Prostate gland (tissue), 2 donors: ENCODE measurements at places on chromosomes 2 and 18.

GRCh38 chr18:52971097-52971496 lies 631.1 kb downstream of the DCC start:
- DNase-seq = no peak

GRCh38 chr18:3914833-3915610 lies 465.1 kb downstream of the TGIF1 start:
- no peak for DNase-seq

- DNase-seq = no peak
Observed at GRCh38 chr2:28435814-28436351, 43.2 kb downstream of the FOSL2 start.

GRCh38 chr2:128495996-128496547 lies 177.4 kb upstream of the HS6ST1 start:
- no peak for DNase-seq

DNA sequence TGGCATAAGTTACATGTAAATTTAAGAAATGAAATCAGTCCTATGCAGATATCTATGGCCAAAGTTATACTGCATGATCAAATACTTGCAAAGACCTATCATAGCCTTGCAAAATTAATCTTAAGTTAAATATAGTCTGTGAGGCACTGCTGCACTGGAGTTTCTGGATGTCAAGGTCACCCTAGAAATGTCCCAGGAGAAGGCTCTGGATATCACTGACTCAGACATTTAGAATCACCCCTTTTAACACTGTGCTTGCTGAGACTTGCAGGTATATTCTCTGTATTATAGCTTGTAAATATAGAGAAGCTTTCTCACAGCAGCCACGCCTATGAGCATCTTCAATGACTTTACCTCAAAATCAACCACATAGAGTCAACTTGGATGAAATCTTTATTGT lies 51.5 kb downstream of the ETAA1 start:
- no peak for DNase-seq

DNA sequence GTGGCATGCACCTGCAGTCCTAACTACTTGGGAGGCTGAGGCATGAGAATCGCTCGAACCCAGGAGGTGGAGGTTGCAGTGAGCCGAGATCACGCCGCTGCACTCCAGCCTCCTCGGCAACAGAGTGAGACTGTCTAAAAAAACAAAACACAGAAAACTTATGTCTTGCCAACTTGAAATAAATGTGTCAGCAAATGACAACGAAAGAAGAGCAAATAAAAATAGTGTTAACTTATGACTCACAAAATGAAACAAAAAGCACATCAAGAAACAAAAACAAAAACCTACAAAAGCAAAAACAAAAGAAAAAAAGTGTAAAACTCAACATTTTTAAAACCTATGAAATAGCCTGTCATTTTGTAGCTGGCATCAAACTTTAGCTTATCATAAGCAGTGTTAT lies 65.2 kb downstream of the KCNH7 start:
- DNase-seq = no peak

DNA sequence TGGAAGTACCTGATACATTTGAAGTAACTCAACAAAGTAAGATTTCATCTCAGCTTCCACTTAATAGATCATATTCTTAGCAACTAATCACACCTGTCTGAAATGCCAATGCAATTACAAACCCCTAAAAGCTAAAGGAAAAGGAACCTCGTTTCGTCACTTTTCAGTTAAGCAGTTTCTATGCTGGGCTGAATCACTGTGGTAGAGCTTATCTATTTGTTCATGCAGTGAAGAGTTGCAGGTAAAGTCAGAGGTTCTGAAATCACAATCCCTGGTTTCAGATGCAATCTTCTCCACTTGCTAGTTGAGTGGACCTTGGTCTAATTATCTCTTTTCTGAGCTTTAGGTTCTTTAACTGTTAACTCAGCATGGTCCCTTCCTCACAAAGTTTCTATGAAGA lies 6.3 kb downstream of the HRH4 start:
- no peak for DNase-seq

- no peak for DNase-seq
Observed at GRCh38 chr18:59096098-59096789, 43.4 kb upstream of the SEC11C start.

GRCh38 chr18:13335903-13336302 lies 117.3 kb downstream of the LDLRAD4 start:
- no peak for DNase-seq

DNA sequence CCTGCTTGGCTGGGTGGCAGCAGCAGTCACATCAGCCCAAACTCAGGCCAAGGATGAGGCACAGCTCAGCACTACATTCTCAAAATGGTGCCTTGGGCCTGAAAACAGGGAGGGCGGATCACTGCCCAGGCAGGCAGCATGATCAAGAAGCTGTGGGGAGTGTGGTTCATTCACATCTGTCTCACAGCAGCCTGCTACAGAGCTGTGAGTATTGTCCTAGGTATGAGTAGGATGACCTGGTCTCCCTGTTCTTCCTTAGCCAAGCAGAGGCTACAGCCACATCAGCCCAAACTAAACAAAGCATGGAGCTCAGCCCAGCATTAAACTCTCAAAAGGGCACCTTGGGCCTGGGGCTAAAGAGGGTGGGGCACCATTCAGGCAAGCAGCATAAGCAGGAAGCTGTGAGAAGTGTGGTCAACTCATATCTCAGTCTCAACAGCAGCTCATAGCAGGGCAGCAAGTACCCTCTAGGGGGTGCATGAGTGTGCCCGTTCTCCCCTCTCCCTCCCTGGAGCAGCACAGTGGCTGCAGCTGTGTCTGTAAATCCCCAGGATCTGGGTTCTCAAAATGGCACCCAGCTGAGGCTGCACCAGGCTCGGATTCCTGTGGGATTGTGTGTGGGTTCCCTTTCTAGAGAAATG lies 139.6 kb downstream of the TRABD2A start:
- no peak for DNase-seq

DNA sequence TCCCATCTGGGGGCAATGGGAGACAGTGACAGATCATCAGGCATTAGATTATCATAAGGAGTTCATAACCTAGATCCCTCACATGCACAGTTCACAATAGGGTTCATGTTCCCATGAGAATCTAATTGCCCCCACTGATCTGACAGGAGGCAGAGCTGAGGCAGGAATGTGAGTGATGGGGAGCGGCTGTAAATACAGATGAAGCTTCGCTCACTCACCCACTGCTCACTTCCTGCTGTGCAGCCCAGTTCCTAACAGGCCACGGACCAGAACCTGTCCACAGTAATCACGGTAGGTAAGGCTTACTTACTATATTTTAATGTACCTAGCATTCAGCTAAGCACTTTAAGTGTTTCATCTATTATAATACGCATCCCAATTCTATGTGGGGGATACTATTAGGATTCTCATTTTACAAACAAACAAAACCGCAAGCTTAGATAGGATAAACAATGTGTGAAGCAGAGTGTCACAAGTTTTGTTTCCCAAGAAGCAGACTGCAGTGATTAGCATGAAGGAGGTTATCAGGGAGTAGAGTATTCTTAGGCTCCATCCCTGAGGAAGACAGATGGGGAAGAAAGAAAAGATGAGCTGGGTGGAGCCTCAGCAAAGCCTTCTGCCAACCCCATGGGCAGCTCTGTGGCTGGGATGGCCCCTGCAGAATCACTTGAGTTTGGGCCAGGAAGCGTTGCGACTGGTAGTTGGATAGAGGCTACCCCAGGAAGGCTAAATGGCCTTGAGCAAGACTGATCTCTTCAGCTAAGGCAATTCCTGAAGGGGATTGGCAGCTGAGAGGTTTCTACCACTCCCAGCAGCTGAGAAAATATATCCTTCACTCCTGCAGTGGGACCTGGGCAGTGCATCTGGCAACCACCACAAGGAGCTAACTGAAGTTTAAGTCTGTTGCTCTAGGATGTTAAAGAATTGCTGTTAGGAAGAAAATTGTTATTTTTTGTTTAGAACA lies 133.1 kb downstream of the MREG start:
- DNase-seq = no peak

DNA sequence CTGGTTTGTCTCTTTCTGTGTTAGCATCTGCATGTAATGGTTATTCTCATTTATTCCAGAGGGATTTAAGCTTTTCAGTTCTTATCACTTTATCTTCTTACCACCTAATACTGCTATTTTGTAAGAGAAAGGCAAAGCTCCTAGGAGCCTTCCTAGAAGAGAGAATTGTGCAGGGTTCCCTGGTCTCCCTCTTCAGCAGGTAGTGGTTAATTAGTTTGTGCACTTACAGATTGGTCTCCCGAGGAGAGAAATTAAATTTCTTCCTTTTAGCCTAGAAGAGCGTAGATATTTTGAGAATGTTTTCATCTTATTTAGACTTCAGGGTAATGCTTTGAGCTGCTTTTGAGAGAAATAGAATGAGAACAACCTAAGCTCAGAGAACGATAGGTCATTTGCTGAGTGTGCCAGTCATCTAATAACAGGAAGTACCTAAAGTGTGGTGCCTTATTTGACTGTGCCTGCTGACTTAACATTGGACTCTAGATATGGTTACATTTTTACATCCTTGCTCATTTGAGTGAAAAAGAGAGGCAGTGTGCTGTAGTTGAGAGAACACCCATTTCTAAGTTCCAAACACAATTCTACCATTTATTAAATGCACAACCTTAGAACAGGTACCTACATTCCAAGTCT lies 651.4 kb downstream of the STK39 start:
- no peak for DNase-seq

DNA sequence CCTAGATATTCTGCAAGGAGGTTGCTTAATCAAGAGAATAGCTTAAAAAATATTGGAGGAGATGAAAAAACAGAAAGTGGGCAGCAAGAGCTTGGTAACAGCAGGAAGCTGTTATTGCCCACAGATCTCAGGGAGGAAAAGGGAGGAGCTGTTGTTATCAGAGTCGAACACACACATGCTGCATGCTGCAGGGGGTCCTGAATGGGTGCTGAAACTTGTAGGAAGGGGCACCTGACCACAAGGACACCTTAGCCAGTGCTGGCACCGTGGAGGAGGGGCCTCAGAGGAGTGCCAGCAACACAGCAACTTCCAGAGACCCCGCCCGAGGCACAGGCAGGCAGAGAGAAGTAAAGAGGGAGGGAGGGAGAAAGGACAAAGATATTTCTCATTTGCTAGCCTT lies 332.9 kb downstream of the SOCS6 start:
- no peak for DNase-seq

GRCh38 chr2:169734169-169734847 lies 676 bp downstream of the KLHL23 start:
- DNase-seq = no peak

DNA sequence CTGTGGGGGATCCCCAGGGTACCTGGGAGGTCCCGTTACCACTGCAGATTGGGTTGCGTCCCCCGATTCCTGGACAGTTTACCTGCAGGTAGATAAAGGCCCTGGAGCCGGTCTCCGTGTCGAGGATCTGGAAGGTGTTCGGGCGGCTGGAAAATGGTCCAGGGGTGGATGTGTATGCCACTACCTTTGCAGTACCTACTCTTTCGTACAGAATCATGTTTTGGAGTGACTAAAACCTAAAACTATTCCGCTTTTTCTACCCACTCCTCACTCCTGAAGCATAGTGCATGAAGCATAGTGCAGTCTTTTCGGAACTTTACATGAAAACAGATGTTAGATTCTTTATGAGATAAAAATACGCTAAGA lies 418 bp downstream of the WDR75 start:
- DNase-seq = peak; percentile 32

- no peak for DNase-seq
Observed at GRCh38 chr2:29606104-29607037, 315.0 kb downstream of the ALK start.

DNA sequence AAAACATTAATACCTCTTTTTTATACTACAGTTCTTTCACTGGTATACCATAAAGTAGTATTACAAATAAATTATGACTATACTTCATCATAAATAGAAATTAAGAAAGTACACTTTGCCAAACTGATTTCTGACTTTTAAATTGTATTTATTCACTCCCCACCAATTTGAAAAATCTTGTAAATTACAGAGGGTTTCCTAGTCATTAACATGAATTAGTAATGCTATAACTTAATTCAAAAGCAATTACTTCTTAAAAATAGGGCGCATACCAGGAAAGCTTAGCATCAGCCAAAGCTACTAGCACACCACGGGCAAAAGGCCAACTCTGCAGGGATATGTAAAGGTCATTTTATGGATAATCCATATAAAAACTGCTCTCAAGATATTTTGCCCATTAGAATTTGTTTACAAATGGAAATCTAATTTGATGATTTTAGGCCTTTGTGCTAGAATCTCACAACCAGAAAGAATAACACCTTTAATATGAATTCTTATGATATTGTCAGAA lies 142.3 kb downstream of the PIGN start:
- DNase-seq = no peak

GRCh38 chr18:60936101-60936500 lies 397.1 kb upstream of the CDH20 start:
- DNase-seq = no peak

DNA sequence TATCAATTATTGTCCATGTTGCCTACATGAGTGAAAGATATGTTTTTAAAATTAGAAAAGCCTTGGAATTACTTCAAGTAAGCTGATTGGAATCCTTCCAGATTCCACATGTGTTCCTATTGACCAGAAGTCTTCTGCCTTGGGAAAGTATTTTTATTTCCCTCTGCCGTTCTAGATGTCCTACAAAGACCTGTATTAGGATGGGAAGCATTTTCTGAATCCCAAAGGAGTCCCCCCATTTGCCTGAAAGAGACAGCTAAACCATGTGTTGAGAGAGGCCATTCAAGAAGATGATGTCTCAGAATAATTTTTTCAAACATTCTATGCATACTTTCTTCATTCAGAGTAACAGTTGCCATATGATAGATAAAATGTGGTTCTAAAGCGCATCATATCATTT lies 19.0 kb upstream of the MYO1B start:
- no peak for DNase-seq

DNA sequence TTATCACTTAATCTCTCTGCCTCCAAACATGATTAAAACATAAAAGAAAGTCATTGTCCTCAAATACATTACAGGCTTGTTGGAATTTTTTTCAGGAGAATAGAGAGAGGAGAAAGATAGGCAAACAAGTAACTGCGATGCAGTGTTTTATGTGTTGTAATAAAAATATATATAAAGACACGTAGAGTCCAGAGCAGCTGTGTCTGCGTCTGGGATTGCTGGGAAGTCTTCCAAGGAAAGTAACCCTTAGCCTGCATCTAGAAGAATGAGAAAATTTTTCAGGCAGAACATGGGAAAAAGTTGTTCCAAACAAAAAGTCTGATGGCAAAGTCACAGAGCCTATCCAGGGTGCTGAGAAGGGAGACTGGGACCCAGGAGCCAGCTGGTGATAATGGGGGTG lies 91.8 kb upstream of the ST6GAL2 start:
- DNase-seq = no peak

- DNase-seq = no peak
Observed at GRCh38 chr2:46337208-46337994, 40.2 kb downstream of the EPAS1 start.

- no peak for DNase-seq
Observed at GRCh38 chr2:228798458-228799207, 472.5 kb downstream of the PID1 start.

GRCh38 chr2:78486565-78486964 lies 538.9 kb upstream of the REG3G start:
- no peak for DNase-seq
